ENCODE measurements at places on chromosomes 7 and 10.

GRCh38 chr10:12980102-12980661 is 21.3 kb downstream of the CCDC3 start:
- no peak for DNase-seq

DNA sequence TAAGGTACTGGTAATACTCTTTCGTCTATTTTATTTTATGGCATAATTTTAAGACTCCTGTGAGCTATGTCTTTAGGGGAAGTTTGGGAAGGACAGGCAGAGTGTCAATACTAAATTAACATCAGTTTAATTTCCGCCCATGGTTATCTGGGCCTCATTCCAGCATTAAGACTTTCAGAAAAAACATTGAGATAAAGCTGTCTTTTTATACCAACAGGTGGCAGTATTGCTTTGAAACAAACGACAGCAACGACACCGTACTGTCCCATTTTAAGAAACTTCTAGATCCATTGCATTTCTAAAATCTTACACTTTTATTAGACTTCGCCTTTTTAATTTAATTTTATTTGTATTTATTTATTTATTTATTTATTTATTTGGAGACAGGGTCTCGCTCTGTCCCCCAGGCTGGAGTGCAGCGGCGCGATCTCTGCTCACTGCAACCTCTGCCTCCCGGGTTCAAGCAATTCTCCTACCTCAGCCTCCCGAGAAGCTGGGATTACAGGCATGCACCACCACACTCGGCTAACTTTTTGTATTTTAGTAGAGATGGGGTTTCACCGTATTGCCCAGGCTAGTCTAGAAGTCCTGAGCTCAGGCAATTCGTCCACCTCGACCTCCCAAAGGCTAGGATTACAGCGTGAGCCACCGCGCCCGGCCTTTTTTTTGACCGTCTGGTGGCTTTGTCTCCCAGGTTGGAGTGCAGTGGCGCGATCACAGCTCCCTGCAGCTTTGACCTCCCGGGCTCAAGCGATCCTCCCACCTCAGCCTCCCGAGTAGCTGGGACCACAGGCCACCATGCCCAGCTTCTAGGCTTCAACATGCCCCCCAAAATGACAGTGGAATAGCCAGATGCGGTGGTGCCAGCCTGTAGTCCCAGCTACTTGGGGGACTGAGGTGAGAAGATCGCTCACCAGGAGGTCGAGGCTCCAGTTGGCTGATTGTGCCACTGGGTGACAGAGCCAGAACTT is 78.7 kb upstream of the C1GALT1 start:
- DNase-seq, result no peak

DNA sequence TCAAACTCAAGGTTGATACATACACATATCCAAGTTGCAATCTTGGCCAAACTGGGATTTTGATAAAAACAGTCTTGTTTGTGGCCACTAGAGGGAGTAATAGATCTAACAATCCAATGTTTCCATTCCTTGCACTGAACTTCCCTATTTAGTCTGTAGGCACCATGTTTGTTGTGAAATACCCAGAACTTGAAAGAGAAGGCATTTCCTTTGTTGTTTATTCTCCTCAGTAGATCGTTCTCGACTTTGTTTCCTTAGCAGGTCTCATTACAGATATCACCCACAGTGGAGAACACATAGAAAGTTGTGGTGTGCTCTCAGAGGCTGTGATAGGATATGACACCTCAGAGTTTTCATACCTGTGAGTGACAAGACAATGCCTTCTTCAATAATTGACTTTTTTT is 70.3 kb upstream of the MXI1 start:
- DNase-seq, result no peak

DNA sequence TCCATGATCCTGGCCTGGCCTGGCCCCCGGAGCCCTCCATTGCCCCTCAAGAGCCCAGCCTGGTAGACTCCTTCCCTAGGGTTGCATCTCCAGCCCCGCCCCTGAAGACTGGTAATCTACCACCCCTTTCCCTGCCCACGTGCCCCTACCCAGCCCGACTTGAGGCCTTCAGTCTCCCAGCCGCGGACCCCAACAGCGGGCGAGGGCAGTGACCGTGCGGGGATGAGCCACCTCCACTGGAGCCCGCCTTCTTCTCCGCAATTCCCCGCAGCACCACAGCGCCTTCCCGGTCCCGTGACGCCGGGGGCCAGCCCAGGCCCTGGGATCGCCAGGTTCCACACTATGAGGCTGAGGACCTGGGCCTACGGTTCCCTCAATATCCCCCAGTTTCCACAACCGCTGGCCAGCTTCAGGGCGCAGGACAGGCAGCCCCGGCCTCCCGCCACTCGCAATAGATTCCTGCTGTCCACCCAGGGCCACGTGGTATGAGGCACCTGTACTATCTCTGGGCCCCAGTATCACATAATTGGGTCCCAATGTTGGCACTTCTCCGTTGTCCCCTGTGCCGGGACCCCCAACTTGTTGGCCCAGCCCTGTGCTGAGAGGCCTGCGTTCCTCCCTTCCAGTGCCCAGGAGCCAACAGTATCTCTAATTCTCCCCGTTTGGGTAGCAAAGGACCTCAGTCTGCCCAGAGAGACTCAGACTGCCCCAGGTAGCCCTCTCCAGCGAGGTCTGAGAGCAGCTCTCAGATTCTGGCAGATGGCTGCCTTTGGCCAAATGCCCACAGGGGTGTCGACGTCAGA is 1.1 kb upstream of the GPRIN2 start:
- no peak for DNase-seq

DNA sequence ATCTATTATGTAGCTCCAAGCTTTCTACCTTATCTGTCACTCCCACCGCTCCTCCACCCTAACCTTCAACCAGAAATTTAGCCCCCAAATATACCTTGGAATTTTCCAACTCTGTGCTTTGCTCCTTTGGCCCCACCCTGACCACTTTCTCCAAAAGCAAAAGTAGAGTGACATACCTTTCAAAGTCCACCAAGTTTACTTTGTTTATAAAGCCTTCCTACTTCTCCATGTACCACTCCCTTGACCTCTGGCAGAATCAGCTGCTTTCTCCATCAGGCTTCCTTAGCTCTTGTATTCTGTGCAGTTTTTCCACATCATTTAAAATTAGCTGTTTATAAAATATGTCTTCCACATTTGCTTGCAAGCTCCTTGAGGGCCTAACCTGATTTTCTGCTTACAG is 40.9 kb upstream of the RSBN1L start:
- DNase-seq, result no peak

Measured in omental fat pad (tissue), 4 donors.